ENCODE measurements at places on chromosomes 2 and 18. TPM values are rescaled to one million over a fixed set of nuclear protein-coding genes. Genes with fewer than 3 reads are reported as not detected.

DNA sequence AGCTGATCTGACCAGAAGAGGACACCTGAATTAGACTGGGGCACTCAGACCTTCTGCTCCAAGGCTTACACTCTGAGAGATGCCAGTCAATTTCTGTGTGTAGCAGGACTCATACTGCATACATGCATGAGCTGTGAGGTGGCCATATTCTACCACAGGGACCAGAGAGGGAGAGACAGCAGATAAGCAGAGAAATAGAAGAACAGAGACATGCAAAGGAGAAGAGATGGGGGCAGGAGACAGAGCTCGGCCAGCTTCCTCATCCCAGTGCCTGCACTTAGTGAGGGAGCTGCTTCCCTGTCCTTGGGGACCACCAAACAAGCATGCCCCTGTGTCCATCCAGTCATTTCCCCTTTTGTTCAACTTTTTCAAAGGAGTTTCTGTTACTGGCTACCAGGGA lies 73.9 kb upstream of the ALK start:
- DNase-seq: no peak

Gene RTP5
- total RNA-seq: 0.30 TPM

- DNase-seq: no peak
These were observed 362.3 kb downstream of the MYCN start for GRCh38 chr2:16302431-16303272.

Gene CMPK2
- total RNA-seq: 7.6 TPM

GRCh38 chr2:6667326-6667725 lies 198.4 kb downstream of the CMPK2 start:
- no peak for DNase-seq

- DNase-seq: no peak
These were observed 187.1 kb upstream of the OSR1 start for GRCh38 chr2:19545507-19545906.

- DNase-seq: no peak
These were observed 259.7 kb downstream of the ETAA1 start for GRCh38 chr2:67656875-67657274.

DNA sequence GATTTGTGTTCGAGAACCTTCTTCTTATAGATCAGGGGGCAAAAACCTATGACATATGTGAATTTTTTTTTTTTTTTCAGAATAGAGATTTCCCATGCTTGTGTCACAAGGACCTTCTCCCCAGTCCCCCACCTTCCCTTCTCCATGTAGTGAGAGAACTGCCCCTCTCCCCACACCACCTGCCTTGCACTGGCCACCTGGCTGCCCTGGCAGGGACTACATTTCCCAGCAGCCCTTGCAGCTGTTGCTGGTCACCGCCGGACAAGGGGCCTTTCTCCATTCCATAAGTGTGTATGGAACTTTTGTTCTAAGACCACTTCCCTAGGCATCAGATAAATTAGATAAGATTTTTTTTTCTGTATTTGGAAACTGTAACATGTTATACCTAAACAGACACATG lies 22.2 kb downstream of the MBP start:
- DNase-seq: no peak

Gene GPBAR1
- total RNA-seq: 1.6 TPM

Gene PHOSPHO2
- total RNA-seq: 4.5 TPM

Gene MFSD2B
- 0.30 TPM for total RNA-seq

DNA sequence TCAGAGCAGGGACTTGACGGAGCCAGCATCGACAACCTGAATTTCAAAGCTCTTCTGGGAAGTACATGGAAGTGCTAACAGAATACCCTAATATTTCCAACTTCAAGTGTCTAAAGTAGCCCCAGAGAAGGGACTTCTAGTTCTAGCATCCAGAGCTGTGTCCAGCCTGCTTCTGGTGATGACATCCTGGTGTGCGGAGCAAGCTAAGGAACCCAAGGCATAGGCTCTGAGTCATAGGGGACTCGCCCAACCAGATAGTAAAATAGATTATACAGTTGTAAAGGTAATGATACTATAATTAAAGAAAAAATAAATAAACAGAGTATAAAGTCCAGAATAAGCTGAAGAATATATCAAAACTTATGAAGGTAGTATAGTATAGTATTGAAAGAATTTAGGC lies 108.1 kb upstream of the SERPINE2 start:
- DNase-seq: no peak

- DNase-seq: no peak
These were observed 47.8 kb downstream of the SLC9A4 start for GRCh38 chr2:102520801-102521200.

- no peak for DNase-seq
These were observed 199.8 kb downstream of the KCNE4 start for GRCh38 chr2:223251656-223252229.

GRCh38 chr2:186205254-186205911 lies 280.7 kb upstream of the ZC3H15 start:
- DNase-seq: no peak

Gene GPAT2
- total RNA-seq: 1.3 TPM

GRCh38 chr2:85785027-85785822 lies 31.4 kb downstream of the ATOH8 start:
- DNase-seq: no peak

DNA sequence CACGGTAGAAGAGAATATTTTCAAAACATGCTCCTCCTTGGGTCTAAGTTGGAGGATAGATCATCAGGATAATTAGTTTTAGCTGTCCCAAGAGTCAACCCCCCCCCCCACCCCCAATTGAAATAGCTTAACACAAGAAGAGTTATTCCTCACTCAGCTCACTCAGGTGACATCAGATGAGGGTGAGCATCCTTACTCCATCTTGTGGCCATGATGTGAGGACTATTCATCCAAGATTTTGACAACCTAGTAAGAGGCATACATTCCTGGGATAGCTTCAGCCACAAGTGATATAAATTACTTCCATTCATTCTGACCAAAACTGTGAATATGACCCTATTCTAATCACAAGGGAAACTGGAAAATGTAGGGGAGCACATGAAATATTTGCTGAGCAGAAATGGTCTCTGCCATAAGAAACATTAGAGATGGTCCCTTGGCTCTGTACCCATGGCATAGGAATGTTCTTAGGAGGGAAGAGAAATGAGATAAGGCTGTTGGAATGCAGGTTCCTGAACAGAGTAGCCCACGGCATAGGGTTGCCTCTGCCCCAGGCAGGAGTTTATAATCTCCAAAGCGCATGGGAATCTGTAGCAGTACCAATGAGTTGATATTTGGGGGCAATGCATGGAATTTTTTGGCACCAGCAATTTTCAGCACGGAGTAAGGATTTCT lies 257.2 kb downstream of the CYRIA start:
- DNase-seq: no peak

GRCh38 chr2:192932376-192932775 lies 737.6 kb upstream of the TMEFF2 start:
- no peak for DNase-seq

DNA sequence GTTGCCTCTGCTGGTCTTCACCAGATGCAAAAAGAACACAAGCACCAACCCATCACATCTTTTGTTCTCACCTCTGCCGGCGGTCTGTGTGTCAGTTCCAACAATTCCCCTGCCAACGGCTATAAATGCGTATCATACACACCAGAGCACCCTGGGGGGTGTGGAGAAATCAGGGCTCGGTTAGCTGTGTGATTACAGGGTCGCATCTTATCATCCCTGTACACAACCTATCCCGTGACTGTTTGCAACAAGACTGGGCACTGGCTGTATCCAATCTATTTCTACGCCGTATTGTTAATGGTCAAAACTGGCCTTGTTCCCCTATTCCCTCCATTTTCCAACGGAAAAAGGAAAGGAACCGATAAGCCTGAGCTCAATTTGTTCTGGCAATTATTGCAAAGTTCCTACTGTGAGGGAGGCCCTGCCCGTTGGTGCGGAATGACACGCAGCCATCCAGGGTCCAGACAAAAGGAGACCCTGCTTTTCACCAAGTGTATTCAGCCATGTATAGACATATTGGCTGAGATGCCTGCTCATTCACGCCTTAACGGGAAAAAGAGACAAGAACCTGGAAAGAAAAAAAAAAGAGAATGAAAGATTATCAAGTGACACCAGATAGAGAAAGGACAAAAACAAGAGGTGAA lies 136.9 kb downstream of the CDH20 start:
- no peak for DNase-seq

DNA sequence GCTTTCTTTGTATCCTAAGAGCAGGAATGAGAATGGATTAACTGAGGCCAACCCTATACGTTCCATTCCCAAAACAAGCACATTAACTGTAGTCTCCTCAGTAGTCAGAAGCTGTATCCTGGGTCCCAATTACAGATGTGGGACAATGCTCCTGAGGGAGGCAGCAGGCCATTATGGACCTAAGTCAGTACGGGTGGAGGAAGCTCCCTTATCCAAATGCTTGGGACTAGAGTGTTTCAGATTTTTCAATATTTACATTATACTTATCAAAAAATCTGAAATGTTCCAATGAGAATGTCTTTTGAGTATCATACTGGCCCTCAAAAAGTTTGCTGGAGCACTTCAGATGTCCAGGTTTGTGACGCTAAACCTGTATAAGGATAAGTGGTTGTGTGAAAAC lies 90.1 kb downstream of the PRELID3A start:
- no peak for DNase-seq

DNA sequence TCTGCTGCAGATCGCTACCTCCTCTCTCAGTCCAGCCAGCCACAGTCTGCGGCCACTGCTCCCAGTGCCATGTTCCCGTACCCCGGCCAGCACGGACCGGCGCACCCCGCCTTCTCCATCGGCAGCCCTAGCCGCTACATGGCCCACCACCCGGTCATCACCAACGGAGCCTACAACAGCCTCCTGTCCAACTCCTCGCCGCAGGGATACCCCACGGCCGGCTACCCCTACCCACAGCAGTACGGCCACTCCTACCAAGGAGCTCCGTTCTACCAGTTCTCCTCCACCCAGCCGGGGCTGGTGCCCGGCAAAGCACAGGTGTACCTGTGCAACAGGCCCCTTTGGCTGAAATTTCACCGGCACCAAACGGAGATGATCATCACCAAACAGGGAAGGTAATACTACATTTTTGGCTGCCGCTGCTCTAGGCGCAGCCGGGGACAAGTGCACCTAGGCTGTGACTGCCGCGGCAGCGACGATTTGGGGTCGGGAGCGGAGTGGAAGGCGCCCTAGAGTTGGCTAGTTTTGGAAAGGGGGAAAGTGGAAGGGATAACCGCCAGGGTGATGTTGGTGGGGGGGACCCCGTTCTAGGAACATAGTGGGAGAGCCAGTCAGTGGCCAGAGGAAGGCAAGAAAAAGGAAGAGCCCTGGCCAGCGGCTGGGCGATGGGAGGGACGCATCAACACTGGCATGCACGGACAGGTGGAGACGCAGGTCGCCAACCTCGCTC lies 776 bp downstream of the TBR1 start:
- no peak for DNase-seq

Gene SKA1
- total RNA-seq: 0.08 TPM

Gene CD226
- total RNA-seq: 74.8 TPM

DNA sequence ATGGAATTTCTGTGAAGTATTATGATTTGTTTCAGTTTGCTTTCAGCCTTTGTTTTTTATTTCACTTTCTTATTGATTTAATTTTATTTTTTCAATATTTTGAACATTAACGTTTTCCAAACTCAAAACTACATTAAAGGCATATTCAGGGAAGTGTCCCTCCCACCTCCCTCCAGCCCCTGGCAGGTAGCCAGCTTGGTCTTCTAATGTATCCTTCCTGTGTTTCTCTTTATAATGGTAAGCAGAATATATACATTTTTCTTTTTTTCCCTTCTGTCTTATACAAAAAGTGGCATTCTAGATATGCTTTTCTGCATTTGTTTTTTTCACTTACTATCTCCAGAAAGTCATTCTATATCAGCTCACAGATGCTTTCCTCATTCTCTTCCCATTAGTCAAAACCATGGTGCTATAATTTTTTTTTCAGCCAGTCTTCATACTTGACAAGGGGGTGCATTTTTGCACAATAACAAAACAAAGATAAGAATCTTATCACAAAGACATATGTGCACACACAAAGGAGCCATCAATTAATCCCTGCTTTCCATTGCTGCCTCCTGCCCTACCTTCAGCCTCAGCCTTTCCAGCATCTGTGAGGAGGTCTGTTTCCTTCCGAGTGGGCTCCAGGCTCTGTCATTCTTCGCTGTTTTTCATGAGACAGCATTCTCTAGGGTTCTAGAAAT lies 33.7 kb upstream of the TMEM177 start:
- no peak for DNase-seq

DNA sequence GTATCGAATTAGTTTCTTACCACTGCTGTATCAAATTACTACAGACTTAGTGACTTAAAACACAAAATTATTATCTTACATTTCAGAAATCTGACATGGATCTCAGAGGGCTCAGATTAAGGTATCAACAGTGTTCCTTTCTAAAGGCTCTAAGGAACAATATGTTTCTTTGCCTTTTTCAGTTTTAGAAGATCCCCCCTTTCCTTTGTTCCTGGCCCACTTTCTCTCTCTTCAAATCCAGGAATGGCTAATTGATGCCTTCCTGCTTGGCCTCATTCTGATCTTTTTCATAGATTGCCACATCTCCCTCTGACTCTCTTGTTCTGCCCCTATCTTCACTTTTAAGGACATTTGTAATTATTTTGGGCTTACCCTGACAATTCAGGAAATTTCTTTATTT lies 65.7 kb downstream of the LRP1B start:
- DNase-seq: no peak

DNA sequence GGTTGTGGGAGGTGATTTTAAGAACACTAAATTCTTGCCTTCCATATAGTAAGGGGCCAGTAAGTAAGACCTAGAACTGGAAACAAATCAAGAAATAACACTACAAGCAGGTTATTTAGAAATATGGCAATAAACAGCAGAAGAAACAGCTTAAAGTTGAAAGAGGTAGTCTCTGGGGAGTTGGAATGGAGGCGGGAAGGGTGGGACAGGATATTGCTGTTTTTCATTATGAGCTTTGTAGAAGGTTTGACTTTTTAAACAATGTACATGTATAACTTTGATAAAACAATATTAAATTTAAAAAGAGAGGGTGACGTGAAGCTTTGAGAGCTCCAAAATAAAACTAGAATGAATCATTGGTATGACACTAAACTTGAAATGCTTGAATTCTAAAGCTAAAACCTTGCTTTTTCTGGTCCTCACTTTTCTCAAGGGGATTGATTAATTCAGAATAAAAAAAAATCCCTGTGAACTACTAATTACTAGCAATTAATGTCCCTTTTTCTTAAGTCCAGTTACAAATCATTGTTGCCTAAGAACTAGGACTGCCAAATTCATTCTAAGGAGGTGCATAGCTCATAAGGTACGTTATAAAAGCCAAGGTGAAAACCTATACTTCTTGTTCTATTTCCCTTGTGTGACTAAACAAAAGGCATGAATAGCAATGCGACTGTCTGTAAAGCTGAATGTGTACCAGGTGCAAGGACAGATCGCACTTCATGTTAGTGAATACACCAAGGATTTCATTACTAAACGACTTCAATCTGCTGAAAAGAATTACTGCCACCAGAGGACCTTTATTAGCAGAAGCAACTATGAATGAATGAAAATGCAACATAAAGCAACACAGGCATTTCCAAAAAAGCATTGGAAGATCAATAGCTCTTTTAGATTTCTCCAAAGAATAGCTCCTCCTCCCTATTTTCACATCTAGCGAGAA lies 177.5 kb downstream of the RBM43 start:
- DNase-seq: no peak

All from CD4-positive, alpha-beta T cell (primary cell).